ENCODE measurements at places on chromosomes 2 and 18.
A peak's percentile ranks its signal among the peaks of the same experiment; 100 is the strongest.

DNA sequence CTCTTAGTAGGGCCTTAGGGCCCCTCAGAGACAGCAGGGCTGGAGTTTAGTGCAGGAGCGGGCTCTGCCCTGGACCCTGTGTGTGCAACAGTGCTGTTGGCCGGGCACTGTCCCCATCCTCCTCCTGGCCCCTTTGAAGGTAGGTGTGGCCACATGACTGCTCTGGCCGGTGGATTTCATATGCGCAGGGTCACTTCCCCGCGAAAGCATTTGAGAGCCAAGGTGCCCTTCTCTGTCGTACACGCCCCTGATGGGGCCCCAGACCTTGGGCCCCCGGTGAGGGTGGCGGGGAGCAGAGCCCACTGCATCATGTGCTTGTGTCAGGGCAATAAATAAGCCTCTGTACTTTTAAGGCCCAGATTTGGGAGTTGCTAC is 15.5 kb downstream of the TMEM177 start:
- no peak for DNase-seq

GRCh38 chr18:10052871-10053270 is 139.1 kb downstream of the VAPA start:
- DNase-seq = no peak

GRCh38 chr2:165440367-165440766 is 29.1 kb upstream of the CSRNP3 start:
- peak; percentile 69 for DNase-seq

DNA sequence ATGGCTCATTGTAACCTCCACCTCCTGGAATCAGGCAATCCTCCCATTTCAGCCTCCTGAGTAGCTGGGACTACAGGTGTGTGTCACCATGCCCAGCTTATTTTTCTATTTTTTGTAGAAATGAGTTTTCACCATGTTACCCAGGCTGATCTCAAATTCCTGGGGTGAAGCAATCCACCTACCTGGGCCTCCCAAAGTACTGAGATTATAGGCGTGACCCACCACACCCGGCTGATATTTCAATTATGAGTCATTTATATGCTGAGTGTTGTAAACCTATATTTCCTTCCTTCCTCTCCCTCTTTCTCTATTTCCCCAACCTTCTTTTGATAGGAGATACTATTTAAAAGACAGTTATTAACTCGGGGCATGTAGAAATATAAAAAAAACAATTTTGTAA is 469.6 kb upstream of the ID2 start:
- DNase-seq = no peak

GRCh38 chr2:11411768-11412448 is 54.1 kb downstream of the E2F6 start:
- DNase-seq = peak; percentile 71

DNA sequence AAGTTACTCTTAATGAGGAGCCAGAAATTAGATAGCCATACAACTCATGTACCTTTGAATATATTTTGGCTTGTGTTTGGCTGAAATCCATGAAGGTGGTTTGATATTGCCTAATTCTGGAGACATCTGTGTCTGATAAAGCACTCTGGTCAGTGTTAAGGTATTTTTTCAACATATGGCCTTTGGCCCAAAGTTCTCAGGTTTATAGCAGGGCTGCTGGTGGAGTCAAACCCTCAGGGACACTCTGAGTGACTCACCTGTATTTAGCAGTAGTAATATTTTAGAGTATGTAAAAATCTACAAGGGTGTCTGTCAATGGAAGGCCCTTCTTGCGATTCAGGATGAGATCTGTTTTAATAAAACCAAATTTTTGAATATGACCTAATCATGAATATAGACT is 666.5 kb downstream of the SLC4A3 start:
- no peak for DNase-seq

DNA sequence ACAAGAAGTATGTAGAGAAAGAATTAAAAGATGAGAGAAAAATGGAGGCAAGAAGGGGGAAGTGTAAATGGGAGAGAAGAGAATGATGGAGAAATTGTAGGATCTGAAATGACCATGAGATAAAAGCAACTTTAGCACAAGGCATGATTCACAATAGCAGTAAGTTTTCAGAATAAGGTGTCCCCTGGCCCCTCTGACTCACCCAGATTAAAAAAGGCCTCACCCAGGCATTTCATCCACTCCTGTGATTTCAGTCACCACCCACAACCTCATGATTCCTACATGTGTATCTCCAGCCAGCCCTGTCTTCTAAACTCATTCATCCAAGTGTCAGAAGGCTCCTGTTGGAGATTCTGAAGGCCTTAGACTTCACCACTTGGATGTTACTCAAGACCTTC is 56.6 kb downstream of the SP100 start:
- peak; percentile 54 for DNase-seq

DNA sequence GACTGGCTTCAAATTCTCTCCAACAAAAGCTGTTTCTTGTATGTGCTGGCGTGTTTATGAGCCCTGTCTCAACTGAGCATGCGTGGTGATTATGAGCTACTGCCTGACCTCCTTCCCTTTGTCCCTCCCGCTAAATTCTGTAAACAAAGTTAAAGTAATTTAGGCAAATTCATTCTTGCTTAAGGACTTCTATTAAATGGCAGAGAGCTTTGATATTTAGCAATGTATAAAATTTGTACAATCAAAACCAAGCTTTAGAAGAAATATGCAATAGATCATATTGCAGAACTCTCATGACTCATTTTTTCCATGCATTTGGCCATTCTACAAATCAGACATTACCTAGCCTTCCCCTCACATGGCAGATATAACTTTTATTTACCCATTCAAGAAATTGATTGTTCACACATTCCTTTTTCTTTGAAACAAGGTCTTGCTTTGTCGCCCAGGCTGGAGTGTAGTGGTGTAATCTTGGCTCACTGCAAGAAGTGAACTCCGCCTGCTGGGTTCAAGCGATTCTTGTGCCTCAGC is 18.2 kb downstream of the IGFBP2 start:
- DNase-seq = peak; percentile 95

DNA sequence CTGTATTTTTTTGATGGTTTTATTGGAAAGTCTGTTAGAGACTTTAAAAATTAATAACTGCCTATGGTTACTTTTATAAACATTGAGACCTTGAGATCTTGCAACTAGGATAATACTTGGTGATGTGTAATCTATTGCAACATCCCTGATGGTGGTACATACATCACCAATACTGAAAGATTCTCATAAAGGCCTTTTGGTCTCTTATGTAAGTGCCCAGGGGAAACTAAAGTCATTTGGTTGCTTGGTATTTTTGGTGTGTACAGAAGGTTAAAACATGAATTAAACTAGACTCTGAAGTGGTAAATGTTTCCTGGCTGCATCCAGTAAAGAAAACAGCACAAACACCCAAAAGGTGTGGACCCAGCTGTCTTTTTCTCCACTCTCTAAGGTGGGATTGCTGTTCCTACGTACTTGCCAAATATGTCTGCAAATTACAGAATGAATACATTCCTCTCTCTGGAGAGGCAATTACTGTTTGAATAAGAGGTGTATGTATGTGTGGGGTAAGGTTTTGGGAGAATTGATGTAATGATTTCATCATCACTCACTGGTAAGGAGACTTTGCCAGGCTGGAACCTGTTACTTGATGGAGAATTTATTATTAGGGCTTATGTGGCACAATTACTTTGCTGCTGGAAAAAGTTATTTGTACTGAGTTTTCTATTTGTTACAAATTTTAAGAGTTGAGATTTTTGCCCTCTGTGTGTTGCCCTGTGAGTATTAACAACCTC is 3.6 kb downstream of the B3GNT2 start:
- DNase-seq = peak; percentile 67

- no peak for DNase-seq
These were observed 2.8 kb downstream of the MAPK4 start for GRCh38 chr18:50562686-50563085.

DNA sequence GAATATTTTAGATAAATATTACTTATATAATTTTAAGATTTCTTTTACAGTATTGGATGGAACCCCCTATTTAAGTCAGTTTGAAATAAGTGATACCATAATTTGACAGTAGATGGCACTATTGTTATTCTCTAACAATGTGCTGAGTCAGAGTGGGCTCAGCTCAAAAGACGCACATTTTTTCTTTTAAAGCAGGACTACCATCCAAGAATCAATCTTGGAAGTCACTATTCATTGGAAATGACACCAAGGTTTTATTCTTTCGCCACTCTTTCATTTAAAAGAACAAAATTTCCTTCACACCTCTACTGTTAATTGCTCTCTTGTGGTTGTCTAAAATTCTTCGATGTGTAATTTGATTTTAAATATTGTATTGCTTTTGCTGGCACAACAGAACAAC is 32.6 kb upstream of the SPAG16 start:
- DNase-seq = peak; percentile 91

GRCh38 chr2:68284896-68285295 is 32.6 kb upstream of the PPP3R1 start:
- DNase-seq = peak; percentile 65

DNA sequence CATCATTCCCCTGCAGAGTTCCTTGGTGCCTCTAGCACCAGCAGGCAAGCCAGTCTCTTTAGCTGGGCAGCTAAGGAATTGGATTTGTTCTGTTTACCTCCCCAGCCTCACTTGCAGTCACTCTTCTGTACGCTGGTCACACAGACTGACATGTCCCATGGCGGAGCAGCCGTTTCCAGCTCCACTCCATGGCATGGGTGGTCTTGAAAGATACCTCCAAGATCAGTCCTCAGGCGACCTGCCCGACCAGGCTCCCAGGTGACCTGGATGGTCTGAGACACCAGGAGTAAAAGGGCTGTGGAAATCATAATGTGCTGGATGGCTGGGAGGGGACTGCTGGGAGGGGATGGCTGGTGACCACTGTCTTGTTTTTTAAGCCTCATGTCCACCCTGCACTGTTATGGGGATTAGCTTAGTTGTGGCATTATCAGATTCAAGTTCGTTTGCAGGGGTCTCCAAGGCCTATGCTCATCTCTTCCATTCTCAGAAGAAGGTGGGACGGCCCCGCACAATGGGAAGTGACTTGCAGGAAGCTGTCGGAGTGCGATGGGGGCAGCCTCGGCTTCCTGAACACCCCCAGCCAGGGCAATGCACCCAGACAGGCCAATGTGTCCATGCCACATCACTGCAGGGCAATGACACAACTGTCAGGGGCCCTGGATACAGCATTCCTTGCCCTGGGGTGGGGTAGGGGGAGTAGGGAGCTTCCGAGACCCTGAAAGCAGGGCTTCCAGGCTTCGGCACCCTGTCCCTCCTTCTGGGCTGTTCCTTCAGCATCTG is 156.1 kb upstream of the MYCN start:
- DNase-seq = no peak

DNA sequence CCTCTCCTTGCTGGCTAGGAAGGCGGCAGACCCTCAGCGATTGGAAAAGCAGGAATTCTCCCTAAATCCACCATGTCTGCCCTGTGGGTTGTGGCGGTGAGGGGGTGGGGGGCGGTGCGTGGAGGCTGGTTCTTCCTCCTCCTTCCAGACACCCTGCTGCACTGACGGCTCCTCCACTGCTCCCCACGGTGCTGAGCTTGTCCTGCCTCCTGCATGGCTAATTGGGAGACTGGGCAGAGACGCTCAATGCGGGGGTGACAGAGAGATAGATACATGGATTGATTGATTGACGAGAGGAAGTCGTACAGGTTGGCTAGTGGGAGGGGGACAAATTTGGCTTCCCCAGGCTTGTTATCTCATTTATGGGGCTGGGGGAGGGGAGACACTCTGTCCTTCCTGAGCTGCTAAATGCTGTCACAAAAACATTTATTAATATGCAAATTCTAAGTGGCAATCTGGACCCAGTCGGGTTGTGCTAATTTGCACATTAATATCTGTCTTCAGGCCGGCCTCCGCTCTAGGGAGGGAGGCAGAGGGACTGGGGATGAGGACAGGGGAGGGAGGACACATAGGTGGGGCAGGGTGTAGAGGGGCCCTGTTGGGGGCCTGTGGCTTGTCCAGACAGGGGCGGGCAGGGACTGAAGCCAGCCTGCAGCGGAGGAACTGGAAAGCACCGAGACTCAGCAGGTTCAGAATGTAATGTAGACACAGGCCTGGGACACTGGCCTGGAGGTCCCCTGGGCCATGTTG is 181.6 kb downstream of the CELF4 start:
- no peak for DNase-seq

DNA sequence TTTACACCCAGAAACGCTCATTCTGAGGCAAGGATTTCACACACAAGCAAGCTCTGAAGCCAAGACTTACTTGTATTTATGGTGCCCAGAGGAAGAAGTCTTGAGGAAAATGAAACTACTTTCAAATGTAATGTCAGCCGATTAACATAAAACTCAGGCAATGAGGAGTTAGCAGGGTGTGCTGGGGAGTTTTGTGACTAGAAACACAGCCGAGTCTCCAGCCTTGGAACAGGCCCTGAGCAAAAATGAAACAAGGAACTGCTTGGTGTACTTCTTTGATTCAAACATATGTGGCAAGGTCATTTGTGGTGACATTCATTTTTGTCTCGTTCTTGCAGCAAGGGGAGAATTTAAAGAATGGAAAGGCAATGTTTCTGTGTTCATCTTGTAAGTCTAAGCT is 4.5 kb downstream of the DYTN start:
- DNase-seq = no peak

- no peak for DNase-seq
These were observed 37.5 kb downstream of the OLA1 start for GRCh38 chr2:174210862-174211261.

GRCh38 chr2:133495226-133495625 is 73.0 kb downstream of the NCKAP5 start:
- no peak for DNase-seq

DNA sequence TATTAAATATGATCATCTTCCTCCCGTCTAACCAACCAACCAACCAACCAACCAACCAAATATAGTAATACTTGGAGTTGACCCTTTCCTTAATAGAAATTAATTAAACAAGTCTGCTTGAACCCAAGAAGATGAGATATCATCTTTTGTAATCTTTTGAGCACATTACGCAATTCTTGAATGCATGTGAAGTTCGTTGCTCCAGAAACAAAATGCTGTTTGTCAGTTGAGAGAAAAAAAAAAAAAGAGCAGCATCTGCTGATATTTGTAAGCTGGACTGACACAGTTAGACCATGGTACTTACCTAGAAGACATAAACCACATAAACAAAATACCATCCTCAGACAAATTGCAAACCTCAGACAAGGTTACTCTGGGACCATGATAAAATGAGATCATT is 9.2 kb upstream of the SERPINB2 start:
- DNase-seq = peak; percentile 78

GRCh38 chr2:181782660-181783059 is 102.3 kb upstream of the NEUROD1 start:
- peak; percentile 22 for DNase-seq

- DNase-seq = peak; percentile 53
These were observed 16.9 kb upstream of the CYBRD1 start for GRCh38 chr2:171505374-171505773.

DNA sequence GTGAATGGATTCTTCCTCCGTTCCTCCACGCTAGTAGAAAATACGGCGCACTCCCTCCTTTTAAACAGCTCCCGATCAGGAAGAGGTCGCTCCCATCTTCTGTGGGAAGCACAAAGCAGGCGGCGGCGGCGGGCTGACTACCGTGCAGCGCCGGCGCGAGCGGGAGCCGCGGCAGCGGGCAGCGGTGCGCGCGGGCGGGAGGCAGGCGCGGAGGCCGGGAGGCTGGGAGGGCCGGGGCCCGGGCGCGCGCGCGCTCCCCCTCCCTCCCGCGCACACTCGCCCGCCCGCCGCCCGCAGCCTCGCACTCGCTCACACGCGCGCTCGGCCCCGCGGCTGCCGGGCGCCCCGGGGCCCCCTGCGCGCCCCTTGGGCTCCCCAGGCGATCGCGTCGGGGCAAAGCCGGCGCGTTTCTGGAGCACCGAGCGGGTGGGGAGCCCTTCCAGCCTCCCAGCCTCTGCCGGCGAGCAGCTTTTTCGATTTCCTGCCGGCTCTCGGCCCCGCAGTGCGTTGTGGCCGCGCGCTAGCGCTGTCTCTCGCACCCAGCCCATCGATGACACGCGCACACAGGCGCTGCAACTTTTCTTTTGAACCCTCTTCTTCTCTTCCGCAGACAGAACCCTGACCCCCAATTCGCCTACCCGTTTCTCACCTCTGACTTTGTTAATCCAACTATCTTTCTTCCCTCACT is at the start of gene SLC8A1:
SLC8A1 (minus strand) TSS at position 173 of the 688 bp plus-strand sequence.
- DNase-seq = peak; percentile 28
